Inflammatory macrophage treated with lipopolysaccharide for 4 hours (primary cell): ENCODE measurements at places on chromosomes 7 and 10.
A peak's percentile ranks its signal among the peaks of the same experiment; 100 is the strongest.

DNA sequence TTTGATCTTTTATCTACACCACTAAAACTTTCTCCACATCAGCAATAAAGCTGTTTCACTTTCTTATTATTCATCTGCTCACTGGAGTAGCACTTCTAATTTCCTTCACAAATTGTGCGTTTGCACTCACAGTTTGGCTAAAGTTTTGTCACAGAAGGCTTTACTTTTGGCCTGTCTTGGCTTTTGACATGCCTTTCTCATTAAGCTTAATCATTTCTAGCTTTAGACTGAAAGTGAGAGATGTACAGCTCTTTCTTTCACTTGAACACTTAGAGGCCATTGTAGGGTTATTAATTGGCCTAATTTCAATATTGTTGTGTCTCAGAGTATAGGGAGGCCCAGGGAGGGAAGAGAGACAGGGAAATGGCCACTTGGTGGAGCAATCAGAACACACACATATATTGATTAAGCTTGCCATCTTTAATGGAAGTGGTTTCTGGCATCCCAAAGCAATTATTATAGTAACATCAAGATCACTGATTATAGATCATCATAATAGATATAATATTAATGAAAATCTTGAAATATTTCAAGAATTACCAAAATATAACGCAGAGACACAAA is 512.5 kb downstream of the ETV1 start:
- no peak for DNase-seq

- no peak for DNase-seq
Measured at GRCh38 chr10:117138838-117139580, 939 bp upstream of the VAX1 start.

DNA sequence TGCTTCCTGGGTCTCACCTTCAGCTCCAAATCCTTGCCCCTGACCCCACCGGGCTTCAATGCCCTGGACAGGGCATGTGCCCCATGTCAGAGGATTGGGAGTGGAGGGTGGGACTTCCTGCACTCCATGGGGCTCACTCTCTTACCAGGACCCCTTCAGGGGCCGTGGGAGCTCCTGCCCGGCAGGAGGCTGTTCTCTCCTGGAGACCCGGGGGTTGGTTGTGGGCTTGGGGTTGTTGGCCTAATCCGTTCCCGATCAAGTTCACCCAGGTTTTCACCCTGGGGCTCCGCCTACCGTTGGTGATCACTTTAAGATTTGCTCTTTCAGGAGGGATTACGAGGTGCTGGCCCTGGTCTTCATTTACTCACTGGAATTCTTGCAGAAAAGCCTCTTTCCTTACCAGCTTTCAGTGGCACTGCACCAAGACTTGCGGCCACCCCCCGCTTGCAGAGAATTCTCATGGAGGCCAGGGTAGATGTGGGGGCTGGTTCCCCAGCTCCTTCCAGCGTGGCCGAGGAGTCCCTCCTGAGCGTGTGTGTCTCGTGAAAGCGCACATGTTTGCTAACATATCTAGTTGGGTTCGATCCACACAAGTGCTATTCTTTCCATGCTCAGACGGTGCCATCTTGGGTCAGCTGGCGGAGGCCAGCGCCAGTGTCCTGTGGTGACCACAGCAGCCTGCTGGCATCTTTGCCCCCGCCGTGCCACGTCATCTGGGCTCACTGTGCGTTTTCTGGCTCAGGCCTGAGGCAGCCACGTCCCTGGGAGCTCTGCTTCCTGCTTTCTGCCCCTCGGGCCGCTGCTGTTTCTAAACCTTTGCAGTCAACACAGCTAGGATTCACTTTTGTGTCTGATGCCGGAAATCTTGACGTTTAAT is 15.6 kb downstream of the PWWP2B start:
- DNase-seq, result peak; percentile 68

GRCh38 chr7:109873296-109873695 is 1217.6 kb upstream of the LRRN3 start:
- DNase-seq, result no peak

- DNase-seq, result peak; percentile 75
Measured at GRCh38 chr10:3485057-3485686, 299.8 kb downstream of the KLF6 start.

DNA sequence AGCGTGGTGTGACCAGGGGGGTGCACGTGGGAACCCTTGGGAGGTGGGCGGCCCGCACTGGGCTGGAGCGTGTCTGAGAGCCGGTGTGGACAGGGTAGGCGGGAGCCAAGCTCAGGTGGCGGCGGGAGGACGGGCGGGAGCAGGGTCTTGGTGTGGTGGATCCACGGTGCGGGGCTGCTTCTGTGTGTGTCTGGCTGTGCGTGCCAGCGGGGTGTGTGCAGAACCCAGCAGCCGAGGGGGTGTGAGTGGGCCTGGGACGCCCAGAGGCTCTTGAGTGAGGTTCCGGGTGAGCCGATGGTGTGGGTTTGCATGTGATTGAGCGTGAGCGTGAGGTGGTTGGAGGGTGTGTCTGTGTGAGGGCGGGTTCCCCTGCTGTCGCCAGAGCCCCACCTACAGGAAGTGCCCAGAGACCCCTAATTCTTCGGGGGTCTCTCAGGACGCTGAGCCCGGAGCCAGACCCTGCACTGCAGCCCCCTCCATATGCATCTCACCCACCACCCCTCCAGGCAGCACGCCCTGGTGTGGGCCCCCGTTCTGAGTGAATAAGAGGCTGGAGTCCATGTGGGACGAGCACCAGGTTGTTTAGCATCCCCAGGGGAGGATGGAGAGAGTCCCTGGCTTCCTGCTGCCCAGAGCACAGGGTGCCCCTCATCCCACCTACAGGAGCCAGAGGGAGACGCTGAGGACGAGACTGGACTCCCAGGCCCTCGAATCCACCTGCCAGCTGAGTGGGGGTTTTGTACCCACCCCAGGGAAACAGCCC is 78.2 kb downstream of the ELFN1 start:
- DNase-seq, result no peak

DNA sequence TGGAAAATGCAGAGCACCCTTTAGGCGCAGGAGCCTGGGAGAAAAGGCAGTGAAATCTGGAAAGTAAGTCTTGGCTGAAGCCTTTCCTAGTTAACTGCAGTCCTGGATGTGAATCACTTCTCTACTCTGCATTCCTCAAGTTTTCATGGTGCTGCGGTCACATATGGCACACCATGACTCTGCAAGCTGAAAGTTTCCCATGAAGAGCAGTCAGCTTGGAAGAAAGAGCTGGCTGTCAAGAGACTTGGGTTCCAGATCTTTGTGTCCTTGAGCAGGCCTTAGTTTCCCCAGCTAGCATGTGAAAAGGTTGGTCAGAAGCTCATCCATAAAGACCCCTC is 548.3 kb downstream of the SORCS3 start:
- DNase-seq, result no peak

- DNase-seq, result no peak
Measured at GRCh38 chr7:64893401-64893800, 9.7 kb upstream of the ZNF273 start.

DNA sequence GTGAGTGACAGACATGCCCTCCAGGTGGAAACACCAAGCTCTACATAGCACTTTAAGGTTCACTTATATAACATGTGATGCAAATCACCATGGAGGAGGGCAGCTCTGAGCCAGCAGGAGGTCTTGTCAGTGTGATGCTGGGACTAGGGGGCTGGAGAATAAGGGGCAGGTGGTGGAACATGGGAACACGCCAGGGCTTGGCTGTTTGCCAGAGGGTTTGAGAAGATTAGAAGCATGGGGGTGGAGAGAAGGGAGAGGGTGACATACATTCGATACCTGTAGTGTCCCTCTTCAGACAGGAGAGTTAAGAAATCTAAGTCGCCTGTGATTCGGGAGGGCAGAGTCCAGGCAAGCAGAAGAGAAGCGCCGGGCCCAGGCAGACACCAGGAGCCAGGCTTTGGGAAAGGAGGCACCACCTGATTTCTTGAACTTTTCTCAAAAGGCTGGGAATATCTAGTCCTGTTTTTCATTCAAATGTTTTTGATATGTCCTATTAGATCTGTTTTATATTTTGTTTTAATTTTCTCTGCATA is 16.9 kb upstream of the LAMB4 start:
- no peak for DNase-seq

- no peak for DNase-seq
Measured at GRCh38 chr7:148148456-148148855, 442.1 kb upstream of the C7orf33 start.
